ENCODE measurements at places on chromosomes 3 and 15.
A peak's percentile ranks its signal among the peaks of the same experiment; 100 is the strongest.

- DNase-seq, result no peak
These were observed 94.7 kb upstream of the TUSC7 start for GRCh38 chr3:116614795-116615362.

DNA sequence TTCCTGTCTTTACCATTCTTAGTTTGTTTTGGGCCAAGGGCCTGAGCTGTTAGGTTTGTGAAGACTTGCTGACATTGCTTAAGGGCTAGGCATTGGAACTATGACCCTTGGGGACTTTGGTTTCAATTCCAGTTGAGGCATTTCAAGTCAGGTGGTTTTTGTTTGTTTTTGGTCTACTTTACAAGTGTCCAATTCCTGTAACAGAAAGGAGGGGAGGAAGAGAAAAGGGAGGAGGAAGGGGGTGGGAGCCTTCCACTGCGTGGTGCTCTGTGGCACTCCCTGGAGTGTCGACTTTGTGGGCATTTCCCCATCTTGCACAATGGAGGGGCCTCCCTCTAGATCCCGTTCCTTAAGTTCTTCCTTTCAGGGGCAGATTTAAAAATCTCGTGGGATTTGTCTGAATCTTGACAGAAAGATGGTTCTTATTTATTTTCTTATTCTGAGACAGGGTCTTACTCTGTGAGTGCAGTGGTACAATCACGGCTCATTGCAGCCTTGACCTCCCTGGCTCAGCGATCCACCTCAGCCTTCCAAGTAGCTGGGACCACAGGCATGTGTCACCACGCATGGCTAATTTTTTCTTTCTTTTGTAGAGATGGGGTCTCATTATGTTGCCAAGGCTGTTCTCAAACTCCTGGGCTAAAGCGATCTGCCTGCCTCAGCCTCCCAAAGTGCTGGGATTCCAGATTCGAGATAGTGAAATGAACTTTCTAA is 59.5 kb upstream of the RYK start:
- no peak for DNase-seq

GRCh38 chr3:130687327-130687726 is 59.3 kb downstream of the PIK3R4 start:
- DNase-seq, result no peak

GRCh38 chr3:73743551-73743950 is 118.8 kb upstream of the PDZRN3 start:
- DNase-seq, result no peak

DNA sequence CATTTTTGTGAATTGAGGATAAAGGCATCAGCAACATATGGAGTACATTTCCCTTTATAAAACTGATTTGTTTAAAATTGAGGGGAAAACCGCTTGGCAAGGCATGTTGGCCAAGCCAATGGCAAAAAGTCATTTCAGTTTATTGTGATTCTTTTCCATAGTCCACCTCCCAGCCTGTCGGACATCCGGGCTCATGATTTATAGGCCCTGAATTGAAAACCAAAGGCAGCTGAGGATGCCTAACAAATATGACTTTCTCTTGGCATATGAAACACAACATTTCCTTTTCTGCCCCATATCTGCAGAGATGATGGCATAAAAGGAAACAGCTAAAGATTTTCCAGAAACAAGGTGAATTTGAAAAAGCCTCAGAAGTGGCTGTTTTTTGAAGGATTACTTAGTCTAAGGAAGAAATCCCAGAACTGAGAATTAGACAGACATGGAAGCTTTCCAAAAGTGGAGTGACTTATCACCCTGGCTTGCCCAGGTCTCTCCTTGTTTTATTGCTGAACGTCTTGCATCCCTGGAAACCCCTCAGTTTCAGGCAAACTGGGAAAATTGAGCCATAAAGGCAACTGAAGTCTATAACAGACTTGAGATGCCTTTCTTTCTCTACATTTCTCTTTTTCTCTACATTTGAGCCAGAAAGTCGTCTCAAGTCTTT is 74.0 kb downstream of the COL8A1 start:
- DNase-seq, result no peak

DNA sequence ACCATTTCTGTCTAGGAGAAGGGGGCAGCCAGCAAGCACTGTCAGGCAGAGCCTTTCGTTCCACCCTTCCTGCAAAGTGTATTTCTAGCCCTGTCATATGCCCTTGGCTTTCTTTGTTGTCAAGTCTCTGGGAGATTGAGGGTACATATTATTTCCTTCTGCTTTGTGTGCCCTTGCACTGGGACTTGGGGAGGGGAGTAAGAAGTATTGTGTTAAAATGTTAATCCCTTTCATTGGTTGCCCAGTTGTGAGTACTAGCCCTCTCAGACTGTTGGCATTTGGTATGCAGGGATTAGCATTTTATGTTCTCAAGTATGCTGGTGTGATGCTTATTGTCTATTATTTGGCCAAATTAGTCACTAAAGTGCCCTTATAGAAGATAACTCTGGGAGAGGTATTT is 63.9 kb downstream of the RBM6 start:
- no peak for DNase-seq

DNA sequence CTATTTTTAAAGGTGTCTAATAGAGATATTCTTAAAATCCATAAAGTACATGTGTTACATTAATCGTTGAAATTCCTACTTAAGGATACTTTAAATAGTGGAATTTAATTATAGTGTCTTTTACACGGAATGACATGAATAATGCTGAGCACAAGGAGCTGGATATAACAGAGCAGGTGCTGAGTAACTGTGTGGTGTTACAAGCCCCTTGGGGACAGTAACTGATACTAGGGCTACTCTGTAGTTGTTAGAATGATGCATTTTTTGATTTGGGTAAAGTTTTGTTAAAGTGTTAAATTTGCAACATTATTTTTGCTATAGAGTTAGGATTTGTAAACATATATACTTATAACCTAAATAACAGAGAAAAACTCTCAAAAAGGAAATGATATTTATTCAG is 1496.1 kb downstream of the OTOL1 start:
- DNase-seq, result no peak

- DNase-seq, result no peak
These were observed 139.4 kb upstream of the PFN2 start for GRCh38 chr3:150110097-150110496.

DNA sequence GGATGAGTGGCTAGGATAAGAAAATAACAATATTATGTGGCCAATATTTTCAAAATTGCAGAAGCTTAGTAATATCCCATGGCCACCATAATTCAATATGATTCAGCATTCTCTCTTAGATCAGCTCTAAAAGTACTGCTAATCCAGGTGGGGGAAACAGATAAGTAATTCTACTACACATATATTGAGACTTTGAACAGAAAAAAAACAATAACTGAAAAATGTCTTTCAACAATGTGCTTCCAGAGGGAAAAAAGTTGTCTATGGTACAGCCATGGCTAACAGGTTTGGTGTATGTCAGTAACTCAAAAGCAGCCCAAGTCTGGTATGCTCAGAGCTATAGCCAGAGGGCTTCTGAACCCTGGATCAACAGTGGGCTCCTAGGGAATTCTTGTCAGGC is 42.4 kb upstream of the PPIB start:
- DNase-seq, result no peak

DNA sequence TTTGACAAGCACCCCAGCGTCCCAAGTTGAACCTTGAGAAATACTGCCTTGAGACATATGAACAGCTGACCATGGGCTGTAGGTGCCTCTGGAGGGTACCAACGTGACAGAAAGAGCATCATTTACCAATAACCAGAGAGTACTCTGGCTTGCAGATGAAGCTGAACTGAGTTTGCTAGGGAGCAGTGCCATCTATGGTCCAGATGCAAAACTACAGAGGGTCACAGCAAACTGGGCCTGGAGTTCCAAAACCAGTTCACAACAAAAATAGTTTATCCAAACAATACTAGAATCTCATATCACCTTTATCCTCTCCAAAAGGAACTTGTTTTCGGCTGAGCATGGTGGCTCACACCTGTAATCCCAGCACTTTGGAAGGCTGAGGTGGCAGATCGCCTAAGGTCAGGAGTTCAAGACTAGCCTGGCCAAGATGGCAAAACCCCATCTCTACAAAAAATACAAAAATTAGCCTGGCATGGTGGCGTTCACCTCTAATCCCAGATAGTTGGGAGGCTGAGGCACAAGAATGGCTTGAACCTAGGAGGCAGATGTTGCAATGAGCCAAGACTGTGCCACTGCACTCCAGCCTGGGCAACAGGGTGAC is 69.3 kb downstream of the CHAC1 start:
- DNase-seq, result peak; percentile 21

- DNase-seq, result no peak
These were observed 4.0 kb downstream of the CYP8B1 start for GRCh38 chr3:42871592-42872196.

DNA sequence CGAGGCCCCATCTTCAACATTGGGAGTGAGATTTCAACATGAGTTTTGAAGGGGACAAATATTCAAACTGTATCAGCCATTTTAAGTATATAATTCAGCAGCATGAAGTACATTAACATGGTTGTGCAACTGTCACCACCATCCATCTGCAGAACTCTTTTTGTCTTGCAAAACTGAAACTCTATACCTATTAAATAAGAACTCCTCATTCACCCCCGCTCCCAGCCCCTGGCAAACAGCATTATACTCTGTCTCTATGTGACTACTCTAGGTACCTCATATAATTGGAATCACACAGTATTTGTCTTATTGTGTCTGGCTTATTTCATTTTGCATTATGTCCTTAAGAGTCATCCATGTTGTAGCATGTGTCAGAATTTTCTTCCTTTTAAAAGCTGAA is 110.1 kb downstream of the MAP2K5 start:
- no peak for DNase-seq

- no peak for DNase-seq
These were observed 504 bp downstream of the ABHD2 start for GRCh38 chr15:89088605-89089315.

GRCh38 chr3:154872074-154872473 is 208.0 kb upstream of the MME start:
- DNase-seq, result no peak

GRCh38 chr3:7841451-7841850 is 660.2 kb upstream of the LMCD1 start:
- no peak for DNase-seq

- DNase-seq, result no peak
These were observed 10.5 kb downstream of the TTLL3 start for GRCh38 chr3:9820543-9820942.

DNA sequence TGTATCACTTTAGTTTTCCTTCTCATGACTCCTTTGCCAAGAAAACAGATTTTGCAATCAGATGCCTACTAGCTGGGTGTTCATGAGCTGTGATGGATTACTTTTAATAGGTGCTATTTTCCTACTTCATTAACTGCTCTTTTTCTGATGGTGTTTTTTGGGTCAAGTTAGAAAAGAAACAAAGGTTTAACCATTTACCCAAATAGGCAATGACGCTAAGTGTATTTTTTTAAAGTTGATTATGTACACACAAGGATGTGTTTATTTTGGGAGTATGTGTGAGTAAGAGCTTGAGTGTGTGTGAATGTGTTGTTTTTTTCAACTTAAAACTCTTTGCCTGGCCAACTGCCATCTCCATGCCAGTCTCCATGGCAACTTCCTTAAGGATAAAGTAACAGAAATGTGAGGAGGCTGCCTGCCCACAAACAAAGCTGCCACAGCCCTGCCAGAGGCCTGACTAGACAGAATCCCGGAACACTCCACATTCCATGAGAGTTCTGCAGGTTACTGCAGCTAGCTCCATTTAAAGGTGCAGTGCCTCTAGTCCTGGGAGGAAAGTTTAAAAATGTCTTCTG is 215.6 kb upstream of the RBMS3 start:
- DNase-seq, result no peak

- no peak for DNase-seq
These were observed 164.8 kb upstream of the CDIN1 start for GRCh38 chr15:36414670-36415069.

DNA sequence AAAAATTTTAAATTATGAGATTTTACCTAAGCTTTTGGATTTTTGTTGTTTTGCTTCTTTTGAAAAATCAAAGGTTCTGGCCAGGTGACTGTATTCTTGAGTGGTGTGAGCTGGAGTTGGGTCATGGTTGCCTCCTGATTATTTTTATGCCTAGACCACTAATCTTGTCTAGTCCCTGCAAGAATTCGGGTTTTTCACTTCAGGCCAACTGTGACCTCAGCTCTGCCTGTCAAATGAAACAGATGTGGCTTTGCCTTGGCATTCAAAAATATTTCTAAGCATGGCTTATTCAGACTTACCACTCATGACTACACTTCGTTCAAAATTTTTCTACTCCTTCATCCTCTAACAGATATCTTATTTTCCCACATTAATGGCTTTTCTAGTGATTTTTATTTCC is 25.4 kb upstream of the CDV3 start:
- no peak for DNase-seq

DNA sequence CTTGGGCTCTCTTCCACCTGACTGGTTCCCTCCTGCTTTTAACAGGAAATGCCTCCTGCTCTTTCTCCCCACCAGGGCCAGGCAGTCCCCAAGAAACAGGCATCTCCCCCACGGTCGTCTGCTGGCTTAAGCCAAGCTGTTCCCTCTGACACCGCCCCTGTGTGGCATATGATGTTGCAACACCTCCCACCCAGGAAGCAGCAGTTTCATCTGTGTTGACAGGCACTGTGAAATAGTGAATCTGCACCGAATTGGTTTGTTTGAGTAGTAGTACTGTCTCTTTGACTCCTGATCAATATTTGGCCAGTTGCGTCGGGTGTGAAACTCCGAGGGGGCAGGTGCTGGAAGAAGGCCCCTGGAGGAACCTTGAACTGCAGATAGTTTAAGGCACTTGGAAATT is 188.8 kb downstream of the FEZF2 start:
- DNase-seq, result no peak

DNA sequence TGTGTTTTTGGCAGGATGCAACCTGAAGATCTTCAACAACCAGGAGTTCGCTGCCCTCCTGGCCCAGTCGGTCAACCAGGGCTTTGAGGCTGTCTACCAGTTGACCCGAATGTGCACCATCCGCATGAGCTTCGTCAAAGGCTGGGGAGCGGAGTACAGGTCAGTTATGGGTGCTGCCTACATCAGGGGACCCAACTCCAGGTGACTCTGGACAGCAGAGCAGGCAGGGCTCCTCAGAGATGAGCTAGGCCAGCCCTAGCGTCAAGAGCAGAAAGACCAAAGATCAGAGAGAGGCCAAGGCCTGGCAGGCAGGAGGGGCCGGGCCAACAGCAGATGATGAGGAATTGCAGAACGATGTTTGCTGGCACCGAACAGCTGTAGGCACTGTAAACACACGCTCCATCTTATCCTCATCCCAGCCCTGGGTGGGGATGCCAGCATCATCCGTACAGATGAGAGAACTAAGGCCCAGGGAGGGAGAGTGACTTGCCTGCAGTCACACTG is 67.1 kb downstream of the AAGAB start:
- no peak for DNase-seq

Data from CD4-positive, alpha-beta T cell treated with Interleukin-6 at 100 ng/mL for 8 hours (primary cell).